Uterine smooth muscle cell (primary cell): ENCODE measurements at places on chromosomes 6 and 20. TPM values are rescaled to one million over a fixed set of nuclear protein-coding genes. Genes with fewer than 3 reads are reported as not detected.

The LGSN gene
- total RNA-seq: not detected in 2 replicates

The ZBTB46 gene
- 11.9 and 16.7 TPM in 2 replicates for total RNA-seq

The GGTLC1 gene
- not detected in 2 replicates for total RNA-seq

The GPLD1 gene
- total RNA-seq: 0.33 and 0.87 TPM in 2 replicates

The PHACTR3 gene
- total RNA-seq: 0.12 TPM in 1 of 2 replicates, not detected in the other

The C6orf132 gene
- total RNA-seq: 1.00 and 1.5 TPM in 2 replicates

The CTSA gene
- 50.4 and 69.5 TPM in 2 replicates for total RNA-seq

The BEND6 gene
- total RNA-seq: 15.5 and 19.1 TPM in 2 replicates

The LIN28B gene
- not detected in 2 replicates for total RNA-seq

The RTN4IP1 gene
- 9.1 and 13.8 TPM in 2 replicates for total RNA-seq

The POPDC3 gene
- total RNA-seq: 20.6 and 23.6 TPM in 2 replicates

The KCNK17 gene
- not detected in 2 replicates for total RNA-seq

The CYP21A2 gene
- total RNA-seq: not detected in 2 replicates

The TTBK1 gene
- total RNA-seq: under 0.01 TPM in 1 of 2 replicates, not detected in the other

The LY6G6D gene
- total RNA-seq: not detected in 2 replicates

The TSPO2 gene
- not detected in 2 replicates for total RNA-seq

The C20orf204 gene
- total RNA-seq: 0.77 and 1.2 TPM in 2 replicates

The RIMS1 gene
- 0.33 and 0.50 TPM in 2 replicates for total RNA-seq

The PTCHD4 gene
- 0.33 and 1.5 TPM in 2 replicates for total RNA-seq

The ATP9A gene
- total RNA-seq: 13.9 and 30.9 TPM in 2 replicates

The KIF6 gene
- total RNA-seq: 0.33 and 0.87 TPM in 2 replicates

The TFEB gene
- 3.0 and 5.6 TPM in 2 replicates for total RNA-seq

The VWA7 gene
- total RNA-seq: 0.11 and 0.25 TPM in 2 replicates

The PSORS1C2 gene
- not detected in 2 replicates for total RNA-seq

The SLC26A8 gene
- not detected in 2 replicates for total RNA-seq

The ELOVL4 gene
- 7.1 and 10.0 TPM in 2 replicates for total RNA-seq

The WFDC10B gene
- total RNA-seq: not detected in 2 replicates

The MARCKS gene
- total RNA-seq: 130 and 144 TPM in 2 replicates

The C20orf96 gene
- total RNA-seq: 3.1 and 4.4 TPM in 2 replicates

The GSTA2 gene
- total RNA-seq: not detected in 2 replicates

The FLOT1 gene
- total RNA-seq: 154 and 155 TPM in 2 replicates

The RCAN2 gene
- total RNA-seq: 0.77 and 1.5 TPM in 2 replicates

The LRRN4 gene
- total RNA-seq: not detected in 2 replicates

The TTK gene
- 14.6 and 55.2 TPM in 2 replicates for total RNA-seq

The GLP1R gene
- not detected in 2 replicates for total RNA-seq

The LST1 gene
- not detected in 2 replicates for total RNA-seq

The CRYBG1 gene
- total RNA-seq: 16.2 and 27.7 TPM in 2 replicates

The SMPDL3A gene
- total RNA-seq: 11.7 and 38.1 TPM in 2 replicates

The CFB gene
- 2.3 and 5.6 TPM in 2 replicates for total RNA-seq

The NNAT gene
- 1.2 and 1.8 TPM in 2 replicates for total RNA-seq

The MCCD1 gene
- total RNA-seq: not detected in 2 replicates

The ZNF391 gene
- total RNA-seq: 1.7 and 3.0 TPM in 2 replicates

The SIM1 gene
- not detected in 2 replicates for total RNA-seq

The LAMA5 gene
- total RNA-seq: 25.2 and 68.2 TPM in 2 replicates

The SLC4A11 gene
- 0.33 and 0.75 TPM in 2 replicates for total RNA-seq

The CLVS2 gene
- 0.12 TPM in 1 of 2 replicates, not detected in the other for total RNA-seq

The BMP6 gene
- 0.55 and 3.7 TPM in 2 replicates for total RNA-seq

The MTFR2 gene
- 1.6 and 8.1 TPM in 2 replicates for total RNA-seq

The NR2E1 gene
- total RNA-seq: not detected in 2 replicates

The CD109 gene
- total RNA-seq: 42.9 and 44.8 TPM in 2 replicates

The SYCP2 gene
- 0.37 and 0.89 TPM in 2 replicates for total RNA-seq
